ENCODE measurements at places on chromosomes 6 and 20.
A peak's percentile ranks its signal among the peaks of the same experiment; 100 is the strongest.

- no peak for DNase-seq
Observed at GRCh38 chr6:147699637-147700036, 191.1 kb downstream of the SAMD5 start.

- DNase-seq: no peak
Observed at GRCh38 chr20:2282181-2282580, 13.6 kb upstream of the TGM3 start.

DNA sequence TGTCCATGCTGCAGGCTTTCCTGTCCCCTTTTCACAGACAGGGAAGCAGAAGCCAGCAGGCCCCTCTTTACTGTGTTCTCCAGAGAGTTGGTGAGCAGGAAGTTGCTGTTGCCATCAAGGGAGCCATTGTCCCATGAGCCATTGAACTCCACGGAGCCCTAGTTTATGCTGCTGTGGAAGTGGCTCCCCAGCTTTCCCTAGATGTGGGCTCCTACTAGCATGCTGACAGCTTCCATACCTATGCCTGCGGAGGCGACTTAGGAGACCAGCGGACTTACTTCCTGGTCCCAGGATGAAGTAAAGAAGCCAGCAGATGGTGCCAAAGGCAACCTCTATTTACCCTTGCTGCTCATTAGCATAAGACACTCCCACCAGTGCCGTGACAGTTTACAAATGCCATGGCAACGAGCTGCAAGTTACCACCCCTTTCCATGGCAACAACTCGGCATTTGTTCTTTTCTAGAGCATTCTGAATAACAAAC lies 30.8 kb upstream of the FKBP1A start:
- DNase-seq: peak; percentile 30

DNA sequence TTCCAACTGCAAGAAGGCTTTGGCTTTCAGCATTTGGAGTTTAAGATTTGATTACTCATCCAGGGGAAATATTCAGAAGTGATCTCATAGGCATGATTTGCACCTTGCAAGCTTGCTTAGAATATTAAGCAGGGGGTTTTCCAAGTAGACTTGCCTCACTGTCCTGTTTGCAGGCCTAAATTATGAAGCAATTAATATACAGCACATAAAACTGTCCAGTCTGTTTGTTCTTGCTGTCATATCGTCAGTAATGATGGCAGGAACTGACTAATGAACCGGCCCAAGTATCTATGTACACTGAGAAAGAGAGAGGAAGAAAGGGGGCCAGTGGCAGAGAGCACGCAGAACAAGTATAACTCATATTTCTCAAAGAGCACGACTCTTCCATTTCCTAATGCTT lies 212.5 kb upstream of the SUPT3H start:
- no peak for DNase-seq

GRCh38 chr20:18287546-18287914 lies 797 bp upstream of the ZNF133 start:
- no peak for DNase-seq

- no peak for DNase-seq
Observed at GRCh38 chr6:107511511-107511993, 21.6 kb downstream of the SOBP start.

GRCh38 chr6:123168892-123169773 lies 173.1 kb downstream of the CLVS2 start:
- no peak for DNase-seq

DNA sequence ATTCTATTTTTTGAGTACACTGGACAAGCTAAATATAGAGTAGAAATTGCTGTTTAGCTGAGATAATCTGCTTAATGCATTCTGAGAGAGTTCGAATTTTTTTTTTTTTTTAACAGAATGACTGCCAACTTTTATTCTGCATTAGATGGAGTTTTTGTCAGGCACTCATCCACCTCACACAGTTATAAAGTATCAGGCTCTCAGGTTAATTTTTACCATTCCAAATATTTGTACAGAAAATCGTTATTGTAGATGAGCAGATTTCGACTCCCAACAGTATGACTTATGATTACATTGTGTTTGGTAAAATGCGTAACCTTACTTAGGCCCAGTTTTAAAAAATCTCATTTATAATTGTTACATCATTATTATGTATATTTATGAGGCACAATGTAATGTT lies 1731.0 kb downstream of the GRIK2 start:
- DNase-seq: no peak

- DNase-seq: no peak
Observed at GRCh38 chr6:90049295-90049694, 155.0 kb downstream of the GJA10 start.

DNA sequence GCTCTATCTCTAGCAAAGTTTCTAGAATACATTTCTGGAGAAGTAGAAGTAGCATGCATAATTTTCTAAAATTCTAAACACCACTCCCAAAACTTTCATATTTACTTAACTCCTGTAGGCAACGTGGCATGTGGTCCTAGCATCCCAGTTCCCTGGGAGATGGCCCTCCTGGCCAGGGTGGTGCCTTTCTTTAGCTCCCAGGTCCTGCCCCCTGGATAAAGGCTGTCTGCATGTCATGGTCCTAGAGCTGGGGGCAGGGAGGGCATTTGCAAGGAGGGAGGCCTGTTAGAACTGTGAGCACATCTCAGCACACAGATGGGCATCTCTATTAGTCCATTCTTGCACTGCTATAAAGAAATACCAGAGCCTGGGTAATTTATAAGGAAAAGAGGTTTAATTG lies 485.6 kb upstream of the SULF2 start:
- no peak for DNase-seq

- DNase-seq: no peak
Observed at GRCh38 chr20:59559024-59559817, 45.1 kb upstream of the PHACTR3 start.

- no peak for DNase-seq
Observed at GRCh38 chr6:92777146-92777740, 642.1 kb downstream of the EPHA7 start.

- DNase-seq: no peak
Observed at GRCh38 chr6:133223452-133224029, 17.6 kb upstream of the EYA4 start.

DNA sequence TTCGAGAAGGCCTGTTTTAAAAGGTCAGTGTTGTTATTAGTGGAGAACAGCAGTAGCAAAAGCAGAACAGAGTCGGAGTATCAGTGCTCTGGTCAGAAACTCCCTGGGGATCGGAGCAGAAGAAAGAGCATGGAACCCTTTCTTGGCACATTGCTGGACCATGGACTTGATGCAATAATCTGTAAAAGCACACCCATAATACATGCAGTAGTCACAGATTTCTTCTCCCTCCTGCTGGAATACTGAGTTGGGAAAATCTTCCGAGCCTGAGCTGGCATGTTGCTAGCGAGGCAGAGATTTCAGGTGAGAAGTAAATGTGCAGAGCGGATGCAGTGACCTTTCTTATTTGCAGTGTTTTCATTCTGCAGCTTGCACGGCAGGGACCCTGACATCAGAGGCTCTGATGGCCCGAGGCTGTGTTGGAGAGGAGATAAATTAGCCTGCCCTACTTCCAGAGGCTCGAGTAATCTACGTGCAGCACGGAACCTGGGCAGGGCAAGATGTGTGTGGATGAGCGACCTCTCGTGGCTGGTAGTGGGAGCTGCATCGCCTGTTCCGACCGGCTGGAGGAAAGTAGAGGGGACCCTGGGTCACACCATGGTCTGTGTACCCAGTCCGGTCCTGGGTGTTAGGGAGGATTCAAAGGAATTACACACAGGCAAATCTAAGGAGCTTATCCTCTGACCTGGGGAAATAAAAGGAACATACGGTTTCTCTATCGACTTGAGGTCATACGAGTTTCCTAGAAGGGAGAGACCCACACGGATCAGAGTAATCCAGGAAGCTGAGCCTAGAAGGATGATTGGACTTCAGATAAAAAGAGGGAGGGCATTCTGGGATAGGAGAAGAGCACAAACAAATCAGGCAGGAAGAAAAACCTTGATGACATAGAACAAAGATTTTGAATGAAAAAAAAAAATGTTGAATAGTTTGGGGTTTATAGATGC lies 137.0 kb upstream of the STMND1 start:
- peak; percentile 65 for DNase-seq

DNA sequence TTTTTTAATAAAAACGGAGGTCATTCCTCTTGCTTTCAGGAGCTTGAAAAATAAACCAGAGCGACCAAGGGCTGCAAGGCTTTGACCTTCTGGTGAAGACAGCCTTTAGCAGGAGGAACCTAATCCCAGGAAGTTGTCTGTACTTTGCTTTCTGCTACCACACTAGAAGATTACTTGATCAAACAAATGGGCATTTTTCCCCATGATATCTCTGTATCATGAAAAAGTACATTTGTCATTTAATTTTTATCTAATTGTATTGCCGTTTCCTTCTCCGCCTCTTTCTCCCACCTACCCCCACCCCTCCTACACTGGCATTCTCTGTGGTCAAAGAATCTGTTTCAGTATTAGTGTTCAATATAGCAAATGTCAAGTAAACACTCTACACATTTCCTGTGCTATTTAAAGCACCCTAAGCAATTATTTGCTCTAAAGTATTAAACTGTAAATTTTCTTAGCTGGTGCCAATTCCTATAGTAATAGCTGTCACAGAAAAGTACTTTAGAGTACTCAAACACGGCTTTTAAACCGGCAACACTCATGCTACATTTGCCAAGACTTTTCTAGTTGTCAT lies 29.7 kb downstream of the ATXN1 start:
- DNase-seq: peak; percentile 63

GRCh38 chr6:161850562-161850961 lies 576.7 kb upstream of the AGPAT4 start:
- DNase-seq: no peak

DNA sequence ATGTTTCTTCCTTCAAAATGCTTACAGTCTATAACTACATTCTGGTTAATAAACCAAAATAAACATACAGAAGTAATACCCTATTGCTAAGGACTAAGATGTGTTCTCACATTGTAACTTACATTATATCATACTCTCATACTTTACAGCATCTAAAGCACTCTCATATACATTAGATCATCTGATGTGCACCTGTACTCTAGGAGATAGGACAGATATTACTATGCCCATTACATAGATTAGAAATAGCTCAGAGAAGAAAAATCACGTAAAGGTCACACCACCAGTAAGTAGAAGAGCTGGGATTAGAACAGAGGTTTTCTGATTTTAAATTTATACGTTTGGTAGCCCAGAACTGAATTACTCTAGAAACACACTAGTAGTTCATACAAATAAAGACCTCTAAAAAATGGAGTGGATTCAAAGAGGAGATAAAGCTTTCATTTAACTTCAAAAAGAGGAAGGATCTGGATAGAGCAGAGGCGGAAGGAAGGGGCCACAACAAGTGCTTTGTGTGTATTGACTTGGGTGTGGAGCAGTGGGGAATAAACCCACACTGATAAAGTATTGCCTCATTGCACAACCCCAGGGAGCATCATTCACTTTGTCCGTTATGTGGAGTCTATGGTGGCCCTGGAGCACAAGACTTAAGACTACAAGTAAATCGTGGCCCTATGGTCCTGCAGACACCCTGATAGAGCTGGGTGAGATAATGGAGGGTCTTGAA lies 30.9 kb downstream of the SLC2A12 start:
- no peak for DNase-seq

DNA sequence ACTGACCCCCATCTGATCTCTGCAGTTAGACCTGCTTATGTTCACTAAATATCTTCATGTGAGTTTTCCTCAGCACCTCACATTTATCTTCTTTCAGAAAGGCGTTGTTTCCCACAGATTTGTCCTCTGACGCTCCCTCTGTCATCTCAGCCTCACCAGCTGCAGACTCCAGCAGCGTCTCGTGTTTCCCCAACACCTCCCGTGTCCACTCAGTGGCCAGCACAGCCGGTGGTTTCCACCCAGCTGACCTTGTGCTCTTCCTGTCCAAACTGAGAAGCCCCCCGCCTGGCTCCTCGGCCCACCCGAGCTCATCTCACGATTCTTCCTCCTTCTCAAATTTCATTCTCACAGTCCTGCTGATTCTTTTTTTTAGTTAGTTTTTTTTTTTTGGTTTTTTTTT lies 12.5 kb downstream of the ERMARD start:
- DNase-seq: no peak

DNA sequence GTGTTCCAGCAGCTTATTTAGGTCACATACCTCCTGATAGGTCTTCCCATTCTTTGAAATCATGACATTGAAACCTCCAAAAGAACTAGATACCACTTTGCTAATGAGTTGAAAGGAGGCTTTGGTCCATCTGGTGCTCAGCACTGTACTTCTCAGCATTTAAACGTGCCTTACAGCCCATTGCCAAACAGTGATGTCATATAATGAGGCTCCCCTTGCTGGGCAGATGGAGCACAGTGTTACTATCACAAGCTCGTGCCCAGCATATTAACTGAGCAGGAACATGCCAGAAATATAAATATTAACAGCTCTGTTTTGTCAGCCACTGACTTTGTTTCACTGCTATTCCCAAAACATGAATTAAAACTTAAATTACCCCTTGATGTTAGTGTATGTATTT lies 25.5 kb upstream of the MAPK13 start:
- no peak for DNase-seq
